Stimulated activated CD4-positive, alpha-beta T cell treated with anti-CD3 and anti-CD28 coated beads, Interleukin-2, amount 100 ng/mL, for 4 hours (primary cell): ENCODE measurements at places on chromosomes 1 and 21.

- DNase-seq, result no peak
Observed at GRCh38 chr1:155166051-155166470, 7.0 kb downstream of the KRTCAP2 start.

GRCh38 chr1:237570530-237570929 lies 320.2 kb downstream of the ZP4 start:
- no peak for DNase-seq

GRCh38 chr1:216626394-216627067 lies 96.7 kb downstream of the ESRRG start:
- no peak for DNase-seq

DNA sequence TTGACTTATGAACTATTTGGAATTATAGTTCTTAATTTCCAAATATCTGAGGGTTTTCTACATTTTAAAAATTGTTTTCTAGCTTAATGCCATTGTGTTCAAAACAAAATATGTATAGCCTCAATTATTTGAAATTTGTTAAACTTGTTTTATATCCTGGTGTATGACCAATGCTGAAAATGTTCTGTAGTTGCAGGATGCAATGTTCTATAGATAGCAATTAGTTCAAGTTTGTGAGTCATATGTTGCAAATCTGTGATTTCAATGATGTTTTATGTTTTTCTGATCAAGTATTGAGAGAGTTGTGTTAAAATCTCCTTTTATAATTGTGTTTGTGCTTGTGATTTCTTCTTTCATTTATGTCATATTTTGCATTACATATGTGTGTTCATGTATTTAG lies 517.5 kb downstream of the ADGRL2 start:
- no peak for DNase-seq

DNA sequence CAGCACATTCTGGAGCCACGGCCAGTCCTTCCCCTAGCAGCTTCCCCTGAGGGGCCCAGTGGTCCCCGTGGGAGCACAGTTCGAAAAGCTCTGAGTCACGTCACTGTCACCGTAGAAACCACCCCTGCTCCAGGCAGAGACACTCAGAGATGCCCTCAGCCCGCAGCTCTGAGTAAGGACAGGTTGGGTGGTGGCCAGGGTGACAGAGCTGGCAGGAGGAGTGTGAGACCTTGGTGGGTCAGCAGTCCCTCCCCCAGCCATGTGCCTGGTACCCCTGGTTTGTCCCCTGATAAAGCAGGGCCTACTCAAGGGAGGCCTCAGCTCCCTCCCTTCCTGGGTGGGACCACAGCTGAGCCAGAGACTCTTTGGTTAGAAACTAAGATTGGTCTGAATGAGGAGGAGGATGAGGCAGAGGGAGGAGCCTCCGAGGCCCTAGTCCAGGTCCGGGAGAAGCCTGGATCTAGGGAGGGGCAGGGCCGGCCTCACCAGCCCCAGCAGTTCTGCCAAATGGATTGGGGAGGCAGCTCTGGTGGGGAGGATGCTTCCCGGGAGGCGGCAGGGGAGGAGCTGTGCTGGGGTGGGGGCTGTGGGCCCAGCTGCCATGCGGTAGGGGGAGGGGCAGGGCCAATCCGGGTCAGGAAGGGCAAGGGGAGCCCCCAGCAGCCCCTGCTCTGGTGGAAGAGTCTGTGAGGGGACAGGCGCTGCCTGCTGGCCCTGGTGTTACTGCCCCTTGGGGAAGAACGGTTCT lies 55.2 kb downstream of the SLC9A1 start:
- no peak for DNase-seq

- DNase-seq, result no peak
Observed at GRCh38 chr1:24203404-24203803, 16.3 kb upstream of the IFNLR1 start.
